ENCODE measurements at places on chromosomes 4 and X.

DNA sequence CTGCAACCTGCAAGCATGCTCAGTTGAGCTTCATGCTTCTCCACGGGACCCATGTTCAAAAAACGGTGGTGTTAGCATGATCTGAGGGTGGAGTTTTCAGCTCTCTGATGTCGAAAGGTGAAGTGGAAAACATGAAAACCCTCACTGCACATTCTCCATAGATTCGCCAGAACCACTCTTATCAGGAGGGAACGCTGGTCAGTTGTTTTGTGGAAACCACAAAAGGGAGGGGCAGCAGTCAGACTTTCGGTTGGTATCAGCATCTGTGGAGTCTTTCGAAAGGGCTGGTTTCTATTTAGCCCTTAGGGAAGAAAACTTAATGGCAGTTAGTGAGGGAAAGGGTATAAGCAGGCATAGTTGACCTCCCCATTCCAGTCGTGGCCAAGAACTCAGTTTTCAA lies 12.6 kb downstream of the PPA2 start:
- peak; percentile 61 for DNase-seq

- DNase-seq, result no peak
Observed at GRCh38 chr4:86991994-86992393, 57.2 kb downstream of the AFF1 start.

GRCh38 chr4:16722416-16722815 lies 176.0 kb downstream of the LDB2 start:
- no peak for DNase-seq

DNA sequence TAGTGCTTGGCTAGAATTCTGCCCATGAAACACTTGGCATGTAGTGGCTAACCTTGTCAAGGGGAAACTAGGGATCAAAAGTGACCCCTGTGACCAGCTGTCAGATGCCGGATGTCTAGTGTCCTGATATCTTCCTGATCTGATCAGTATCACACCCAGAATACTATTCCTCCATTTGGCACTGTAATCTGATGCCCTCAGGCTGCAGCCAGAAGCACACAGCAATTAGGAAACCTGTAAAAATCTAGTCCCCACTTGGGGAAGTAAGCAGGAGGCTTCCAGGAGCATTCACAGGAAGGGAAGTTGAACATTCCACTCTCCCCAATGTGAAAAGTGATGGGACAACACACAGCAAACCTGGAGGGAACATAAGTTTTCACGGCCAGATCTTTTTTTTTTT lies 125.1 kb downstream of the HS6ST2 start:
- DNase-seq, result no peak

DNA sequence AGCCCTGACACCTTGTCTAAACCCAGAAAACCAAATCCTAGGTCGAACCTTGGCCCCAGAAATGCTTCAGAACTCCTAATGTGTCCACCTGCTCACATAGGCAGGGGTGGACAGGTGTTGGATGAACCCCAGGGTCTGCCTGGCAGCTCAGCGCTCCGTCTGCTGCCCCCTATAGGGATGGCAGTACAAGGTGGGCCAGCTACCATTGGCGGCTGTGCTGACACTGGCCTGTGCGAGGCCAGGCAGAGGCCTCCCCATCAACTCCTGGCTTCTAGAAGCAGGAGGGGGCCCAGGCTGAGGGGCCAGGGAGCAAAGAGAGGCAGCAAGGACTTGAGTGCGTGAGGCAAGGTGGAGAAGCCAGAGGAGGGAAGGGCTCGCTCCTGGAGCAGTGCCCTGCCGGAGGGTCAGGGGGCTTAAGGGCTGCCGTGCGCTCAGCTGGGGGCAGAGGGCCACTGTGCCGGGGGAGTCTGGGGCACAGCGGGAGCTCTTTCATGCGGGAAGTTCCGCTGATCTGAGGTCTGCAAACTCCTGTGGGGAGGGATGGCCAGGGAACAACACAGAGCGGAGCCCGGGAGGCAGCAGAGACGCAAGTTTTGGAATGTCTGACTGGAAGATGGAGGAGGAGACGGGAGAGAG lies 20.6 kb downstream of the CCNQ start:
- no peak for DNase-seq

- DNase-seq, result no peak
Observed at GRCh38 chrX:37926700-37927099, 79.3 kb upstream of the DYNLT3 start.

DNA sequence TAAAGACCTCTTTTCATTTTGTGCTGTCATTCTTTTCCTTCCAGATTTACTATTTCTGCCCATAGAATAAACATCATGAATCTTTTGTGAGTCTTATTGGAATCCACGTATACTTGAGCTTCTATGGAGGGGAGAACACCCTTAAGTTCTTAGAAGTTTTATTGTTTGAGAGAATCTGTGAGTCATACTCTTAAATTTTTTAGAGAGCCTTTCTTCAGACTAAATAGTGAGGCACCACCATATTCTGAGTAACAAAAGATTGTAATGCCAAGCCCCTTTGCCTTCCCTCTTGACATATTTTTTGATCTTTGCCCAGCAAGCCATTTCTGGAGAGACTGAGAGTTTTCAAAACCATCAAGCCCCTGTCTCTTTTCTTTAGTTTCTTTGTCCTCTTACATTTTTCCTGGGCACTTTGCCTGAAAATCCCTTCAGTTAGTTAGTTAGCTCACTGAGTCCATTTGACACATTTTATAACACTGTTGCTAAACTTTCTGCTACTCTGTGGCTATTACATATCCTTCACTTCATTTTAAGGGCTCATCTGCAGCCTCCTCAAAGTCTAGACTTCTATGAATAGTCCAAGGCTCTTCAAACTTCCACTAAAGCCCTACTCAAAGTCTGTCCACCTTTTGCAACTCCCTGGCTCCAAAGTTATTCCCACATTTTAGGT lies 65.3 kb upstream of the NDUFC1 start:
- peak; percentile 6 for DNase-seq

DNA sequence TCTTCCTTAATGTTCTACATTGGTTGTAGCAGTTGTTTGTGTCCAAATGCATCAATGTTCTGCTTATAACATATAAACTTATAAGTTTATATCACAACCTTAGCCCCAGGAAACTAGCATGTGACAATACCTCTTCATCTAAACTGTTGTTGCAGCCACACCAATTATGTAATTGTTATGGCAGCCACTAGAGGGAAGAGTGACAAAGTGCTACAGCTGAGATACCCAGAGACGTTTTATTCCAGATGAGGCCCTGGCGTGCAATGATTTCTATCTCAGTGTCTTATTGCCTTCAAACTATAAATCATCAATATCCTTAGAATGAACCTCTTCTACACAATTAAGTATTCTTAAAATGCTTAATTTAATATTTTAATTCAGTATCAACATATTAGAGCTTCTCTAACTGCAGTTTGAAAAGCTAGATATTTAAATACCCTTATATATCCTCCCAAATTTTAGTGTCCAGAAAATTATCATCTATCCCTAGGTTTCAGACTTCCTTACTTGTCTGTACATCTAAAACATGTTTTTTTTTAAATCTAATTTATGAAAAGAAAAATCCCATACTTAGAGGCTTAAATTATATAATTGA lies 171.6 kb downstream of the PCDH10 start:
- peak; percentile 11 for DNase-seq

GRCh38 chr4:145808021-145808650 lies 128.2 kb downstream of the C4orf51 start:
- DNase-seq, result peak; percentile 99

DNA sequence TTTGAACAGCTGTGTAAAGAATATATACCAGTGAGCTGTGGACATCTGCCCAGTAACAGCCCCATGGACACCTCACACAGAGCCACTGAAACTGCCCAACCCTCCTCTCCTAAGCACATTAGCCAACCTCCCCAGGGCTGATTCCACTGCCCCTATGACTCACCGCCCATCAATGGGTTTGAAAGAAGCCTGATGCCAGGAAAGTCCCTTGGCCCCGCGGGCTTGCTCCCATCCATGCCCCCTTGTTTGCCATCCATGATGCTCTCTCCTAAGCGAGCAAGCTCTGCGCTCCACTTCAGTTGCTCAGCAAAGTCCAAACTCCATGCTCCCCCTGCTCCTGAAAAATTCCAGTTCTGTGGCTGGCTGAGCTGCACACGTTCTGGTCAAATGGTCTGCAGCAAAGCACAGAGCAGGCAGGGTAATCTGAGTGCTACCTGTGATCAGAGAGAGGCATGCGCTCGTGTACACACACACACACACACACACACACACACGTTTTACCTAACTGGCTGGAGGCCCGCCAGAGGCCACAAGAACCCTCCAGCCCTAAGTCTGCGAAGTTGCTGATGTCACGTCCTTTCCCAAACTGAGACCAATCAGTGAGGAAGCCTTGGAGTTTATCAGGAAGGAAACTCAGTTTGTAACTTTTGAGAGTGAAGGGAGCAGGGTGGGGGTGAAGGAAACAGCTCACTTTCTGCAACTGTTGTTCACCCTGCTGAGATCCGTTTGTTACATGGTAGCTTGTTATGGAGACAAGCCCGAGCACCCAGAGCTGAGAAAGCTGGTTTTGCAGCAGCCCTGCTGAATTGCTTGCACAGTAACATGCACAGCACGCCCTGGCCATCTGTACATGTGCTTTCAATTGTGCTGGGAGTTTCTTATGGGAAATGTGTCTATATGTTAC lies at the start of gene ASB9:
Gene ASB9 (minus strand): TSS at position 466 of the 904 bp plus-strand sequence. CDS start 209 bp downstream, at position 257.
- DNase-seq, result peak; percentile 97

GRCh38 chr4:158169931-158170690 lies 2.7 kb downstream of the GASK1B start:
- DNase-seq, result peak; percentile 61

GRCh38 chr4:187357045-187357643 lies 633.5 kb upstream of the FAT1 start:
- DNase-seq, result no peak

DNA sequence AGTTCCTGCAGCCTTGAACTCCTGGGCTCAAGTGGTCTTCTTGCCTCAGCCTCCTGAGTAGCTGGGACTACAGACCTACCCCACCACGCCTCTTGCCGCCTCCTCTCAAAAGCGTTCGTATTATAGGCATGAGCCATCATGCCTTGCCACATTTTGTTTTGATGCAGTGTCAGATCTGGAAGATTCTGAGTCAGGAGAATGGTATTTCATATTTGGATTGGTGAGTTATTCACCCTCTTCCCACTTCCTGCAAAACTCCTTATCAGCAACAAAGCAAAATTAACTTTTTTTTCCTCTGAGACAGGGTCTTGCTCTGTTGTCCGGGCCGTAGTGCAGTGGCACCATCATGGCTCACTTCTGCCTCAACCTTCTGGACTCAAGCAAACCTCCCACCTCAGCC lies 29.6 kb downstream of the REST start:
- peak; percentile 84 for DNase-seq

- DNase-seq, result no peak
Observed at GRCh38 chrX:48700951-48701653, 4.6 kb downstream of the SUV39H1 start.

GRCh38 chrX:16177260-16177659 lies 10.0 kb downstream of the MAGEB17 start:
- DNase-seq, result no peak
